ENCODE measurements at places on chromosomes 6 and 20.

GRCh38 chr20:26167499-26167898 lies 470.8 kb upstream of the ZNF337 start:
- no peak for DNase-seq

- DNase-seq = no peak
These were observed 150.3 kb upstream of the PREP start for GRCh38 chr6:105553171-105553570.

- no peak for DNase-seq
These were observed 28.9 kb upstream of the SMIM8 start for GRCh38 chr6:87293526-87293925.

DNA sequence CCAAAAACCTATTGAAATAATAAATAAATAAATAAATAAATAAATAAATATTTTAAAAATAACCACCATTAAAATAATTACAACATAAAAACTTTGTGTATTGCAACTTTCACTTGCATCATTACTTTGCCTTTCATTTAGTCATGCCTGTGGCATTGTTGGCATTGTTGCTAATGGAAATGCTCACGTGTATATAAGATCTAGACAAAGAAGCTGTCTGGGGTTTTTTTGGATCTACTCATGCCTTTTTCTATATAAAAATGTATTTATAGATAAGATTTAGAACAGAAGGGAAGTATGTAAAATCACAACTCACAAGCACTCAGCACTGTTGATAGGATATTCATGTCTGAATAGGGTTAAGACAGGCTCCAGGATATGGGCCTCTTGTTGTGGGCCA lies 27.9 kb downstream of the GFRA4 start:
- no peak for DNase-seq

GRCh38 chr6:56906752-56907151 lies 48.2 kb upstream of the BEND6 start:
- no peak for DNase-seq

Measured in GM19239 (cell line).